ENCODE measurements at places on chromosomes 4 and X. TPM values are rescaled to one million over a fixed set of nuclear protein-coding genes. Genes with fewer than 3 reads are reported as not detected.

SSX4 gene
- not detected for total RNA-seq

AFM gene
- total RNA-seq = not detected

IKBKG gene
- 15.7 TPM for total RNA-seq

GAGE12F gene
- total RNA-seq = not detected

UGT8 gene
- 0.27 TPM for total RNA-seq

TAF7L gene
- total RNA-seq = not detected

MGAT4D gene
- total RNA-seq = not detected

ADH1A gene
- 1.4 TPM for total RNA-seq

SSX1 gene
- not detected for total RNA-seq

PAGE2 gene
- not detected for total RNA-seq

XAGE1A gene
- not detected for total RNA-seq

TLL1 gene
- 8.7 TPM for total RNA-seq

RPA4 gene
- total RNA-seq = not detected

DNA sequence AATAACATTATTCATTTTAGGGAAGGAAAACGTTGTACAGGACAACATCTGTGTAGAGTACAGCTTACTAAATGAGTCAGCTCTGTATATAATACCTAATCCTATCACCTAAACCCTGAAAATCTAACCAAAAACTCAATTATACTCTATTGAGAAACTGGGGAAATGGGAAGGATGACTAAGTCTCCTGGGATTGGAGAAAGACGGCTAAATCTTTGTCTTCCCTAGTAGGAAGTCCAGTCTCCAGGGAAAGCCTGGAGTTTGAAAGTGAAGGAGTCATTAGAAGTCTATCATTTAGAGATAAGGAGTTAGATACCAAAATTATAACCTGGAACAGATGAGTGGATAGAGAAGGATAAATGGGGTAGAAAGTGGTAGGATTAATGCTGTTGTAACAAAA is 286.5 kb downstream of the STK32B start:
- no peak for ATAC-seq

- ATAC-seq = no peak
Measured at GRCh38 chr4:145351922-145352321, 129.7 kb upstream of the SMAD1 start.

DNA sequence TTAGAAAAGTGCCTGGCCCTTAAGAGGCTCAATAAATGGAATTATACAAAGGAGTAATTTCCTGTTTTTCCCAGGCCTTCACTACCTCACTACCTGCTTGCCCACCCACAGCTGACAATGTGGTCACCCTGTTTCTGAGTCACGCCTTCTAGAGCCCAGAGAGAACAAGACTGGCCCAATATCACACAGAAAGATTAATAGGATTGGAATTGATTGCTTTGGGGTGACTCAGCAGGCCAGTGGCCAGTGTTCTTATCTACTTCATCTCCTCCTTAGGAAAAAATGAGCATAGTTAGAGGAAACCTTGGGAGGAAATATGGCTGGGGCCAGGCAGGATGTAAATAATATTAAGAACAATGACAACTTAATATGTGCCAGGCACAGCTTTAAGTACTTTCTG is 4.5 kb upstream of the FGF16 start:
- peak; percentile 57 for ATAC-seq

DNA sequence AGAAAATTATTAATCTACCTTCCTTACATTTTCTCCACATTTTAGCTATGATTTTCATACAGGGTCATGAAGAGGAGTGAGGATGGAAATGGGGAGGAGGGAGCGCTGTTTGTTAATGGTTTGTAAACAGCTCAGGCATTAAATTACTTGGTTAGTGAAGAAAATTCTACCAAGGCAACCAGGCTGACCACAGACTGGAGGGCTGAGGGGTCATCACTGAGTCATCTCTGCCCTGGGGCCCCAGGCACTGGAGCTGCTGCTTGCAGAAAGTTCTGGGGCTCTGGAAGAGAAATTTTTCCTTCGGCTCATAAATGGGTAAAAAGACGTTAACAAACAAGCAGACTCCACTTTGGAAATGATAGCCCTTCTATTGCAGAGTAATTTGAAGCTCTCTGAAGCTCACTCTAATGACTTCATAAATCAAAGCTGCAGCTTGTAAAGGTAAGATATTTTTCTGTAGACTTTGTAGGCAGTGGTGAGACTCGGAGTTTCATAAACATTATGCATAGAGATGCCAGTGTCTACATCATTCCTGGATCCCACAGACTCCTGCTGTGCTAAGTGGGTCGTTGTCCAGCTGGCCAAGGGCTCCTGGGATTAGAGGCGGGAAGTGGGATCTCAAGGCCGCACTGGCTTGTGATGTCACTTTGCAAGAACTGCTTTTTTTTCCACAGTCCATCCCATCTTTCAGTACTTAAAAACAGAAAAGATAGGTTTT is 159.6 kb downstream of the PTTG2 start:
- no peak for ATAC-seq

GRCh38 chr4:103445377-103445776 is 247.2 kb upstream of the CENPE start:
- ATAC-seq = no peak

- no peak for ATAC-seq
Measured at GRCh38 chrX:69815063-69815462, 199.2 kb downstream of the EDA start.

DNA sequence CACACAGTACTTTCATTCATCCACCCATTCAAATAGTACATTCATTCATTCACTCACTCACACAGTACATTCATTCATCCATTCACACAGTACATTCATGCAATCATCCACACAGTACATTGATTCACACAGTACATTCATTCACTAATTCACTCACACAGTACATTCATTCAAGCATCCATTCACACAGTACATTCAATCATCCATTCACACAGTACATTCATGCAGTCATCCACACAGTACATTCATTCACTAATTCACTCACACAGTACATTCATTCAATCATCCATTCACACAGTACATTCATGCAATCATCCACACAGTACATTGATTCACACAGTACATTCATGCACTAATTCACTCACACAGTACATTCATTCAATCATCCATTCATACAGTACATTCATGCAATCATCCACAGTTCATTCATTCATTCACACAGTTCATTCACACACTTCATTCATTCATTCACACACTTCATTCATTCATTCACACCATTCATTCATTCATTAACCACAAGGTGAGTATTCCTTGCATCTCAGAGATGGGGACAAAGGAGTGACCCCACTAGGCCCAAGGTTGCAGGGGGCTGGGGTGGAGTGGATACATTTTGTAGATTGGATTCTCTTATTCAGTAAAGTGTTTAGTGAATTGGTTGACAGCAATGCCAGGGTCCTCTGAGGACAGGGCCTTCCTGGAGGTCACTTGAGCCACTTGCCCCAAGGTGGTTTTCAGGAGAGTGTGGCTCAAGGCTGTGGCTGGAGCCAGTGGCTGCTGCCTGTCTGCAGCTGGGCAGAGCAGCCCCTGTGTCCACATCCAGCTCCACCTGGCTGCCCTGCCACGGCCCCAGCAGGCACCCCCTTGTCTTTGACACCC is 4.3 kb upstream of the SPON2 start:
- ATAC-seq = no peak

- ATAC-seq = no peak
Measured at GRCh38 chrX:78357342-78358055, 30.1 kb upstream of the CYSLTR1 start.

GRCh38 chr4:104907074-104907649 is 239.5 kb upstream of the TET2 start:
- ATAC-seq = no peak

DNA sequence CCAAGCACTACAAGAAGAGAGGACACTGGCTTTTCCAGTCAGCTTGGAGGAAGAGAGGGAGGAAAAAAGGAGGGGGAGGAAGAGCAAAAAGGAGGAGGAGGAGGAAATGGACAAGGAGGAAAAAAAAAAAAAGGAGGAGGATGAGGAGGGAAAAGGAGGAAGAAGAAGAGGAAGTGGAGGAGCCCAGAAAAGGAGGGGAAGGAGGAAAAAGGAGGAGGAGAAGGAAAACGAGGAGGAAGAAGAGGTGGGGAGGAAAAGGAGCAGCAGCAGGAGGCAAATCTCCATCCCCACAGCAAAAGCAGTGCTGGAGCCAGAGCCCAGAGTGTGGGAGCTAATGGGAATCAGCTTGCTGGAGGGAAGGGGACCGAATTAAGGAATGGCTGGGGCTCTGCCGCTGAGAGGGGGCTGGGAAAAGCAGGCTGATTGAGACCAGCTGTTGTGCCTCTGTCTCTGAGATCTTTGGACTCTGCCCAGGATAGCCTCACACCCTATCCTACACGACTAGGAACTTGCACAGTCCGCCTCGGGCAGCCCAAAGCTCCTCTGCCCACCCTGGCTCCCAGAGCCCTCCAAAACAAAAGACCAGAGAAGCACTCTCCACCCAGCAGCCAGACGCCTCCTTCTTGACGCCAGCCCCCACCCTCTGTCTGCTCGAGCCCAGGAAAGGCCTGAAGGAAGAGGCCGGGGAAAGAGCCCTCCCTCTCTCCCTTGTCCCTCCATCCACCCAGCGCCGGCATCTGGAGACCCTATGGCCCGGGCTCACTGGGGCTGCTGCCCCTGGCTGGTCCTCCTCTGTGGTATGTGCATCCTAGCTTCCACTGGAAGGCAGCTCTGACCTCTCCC is at the start of gene XPNPEP2:
XPNPEP2 (plus strand) TSS at position 514 of the 843 bp plus-strand sequence; CDS start at position 749, 235 bp downstream.
- peak; percentile 52 for ATAC-seq

- no peak for ATAC-seq
Measured at GRCh38 chr4:90184560-90184959, 57.4 kb downstream of the CCSER1 start.

DNA sequence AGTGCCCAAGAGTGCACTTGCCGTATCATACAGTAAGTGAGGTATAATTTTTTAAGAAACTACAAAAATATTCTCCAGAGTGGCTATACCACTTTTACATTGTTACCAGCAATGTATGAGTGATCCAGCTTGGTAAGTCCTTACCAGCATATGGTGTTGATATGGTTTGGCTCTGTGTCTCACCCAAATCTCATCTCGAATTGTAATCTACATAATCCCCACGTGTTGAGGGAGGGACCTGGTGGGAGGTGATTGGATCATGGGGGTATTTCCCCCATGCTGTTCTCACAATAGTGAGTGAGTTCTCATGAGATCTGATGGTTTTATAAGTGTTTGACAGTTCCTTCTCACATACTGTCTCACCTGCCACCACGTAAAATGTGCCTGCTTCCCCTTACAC is 44.8 kb downstream of the RBMX start:
- ATAC-seq = no peak

- ATAC-seq = no peak
Measured at GRCh38 chrX:19034025-19034424, 50.1 kb upstream of the PHKA2 start.

GRCh38 chr4:119667802-119668201 is 39.2 kb upstream of the PDE5A start:
- ATAC-seq = no peak

- no peak for ATAC-seq
Measured at GRCh38 chr4:37999000-37999716, 39.0 kb downstream of the PTTG2 start.

DNA sequence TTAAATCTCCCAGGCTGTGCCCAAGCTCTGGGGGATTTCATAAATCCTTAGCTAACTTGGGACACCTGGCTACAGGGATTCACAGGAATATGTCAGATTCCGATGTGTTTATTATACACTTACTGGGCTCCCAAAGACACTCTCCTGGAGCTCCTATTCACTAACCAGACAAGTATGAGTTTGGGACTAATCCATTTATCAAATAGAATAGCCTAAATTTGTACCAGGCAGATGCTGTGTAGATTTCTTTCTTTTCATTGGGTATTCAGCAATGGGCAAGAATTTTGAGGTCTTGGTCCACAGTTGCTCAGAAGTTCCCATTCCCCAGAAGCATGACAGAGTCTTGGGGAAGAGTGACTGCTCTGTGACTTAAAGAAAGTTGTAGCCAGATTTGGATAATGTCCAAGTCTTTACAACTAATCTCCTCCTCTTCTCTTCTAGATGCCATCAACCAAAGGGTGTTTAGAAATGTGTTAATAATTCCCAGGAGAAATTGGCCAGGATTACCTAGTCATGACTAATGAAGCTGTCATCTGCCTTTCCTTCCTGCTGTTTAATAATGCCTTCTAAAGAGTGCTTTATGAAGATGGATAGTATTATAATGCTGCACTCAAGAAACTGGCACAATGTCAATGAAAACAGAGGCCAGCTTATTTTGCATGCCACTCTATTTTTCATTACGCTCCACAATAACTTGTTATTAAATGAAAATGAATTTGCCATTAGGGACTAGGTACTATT is 120.9 kb downstream of the CHIC2 start:
- peak; percentile 53 for ATAC-seq

DNA sequence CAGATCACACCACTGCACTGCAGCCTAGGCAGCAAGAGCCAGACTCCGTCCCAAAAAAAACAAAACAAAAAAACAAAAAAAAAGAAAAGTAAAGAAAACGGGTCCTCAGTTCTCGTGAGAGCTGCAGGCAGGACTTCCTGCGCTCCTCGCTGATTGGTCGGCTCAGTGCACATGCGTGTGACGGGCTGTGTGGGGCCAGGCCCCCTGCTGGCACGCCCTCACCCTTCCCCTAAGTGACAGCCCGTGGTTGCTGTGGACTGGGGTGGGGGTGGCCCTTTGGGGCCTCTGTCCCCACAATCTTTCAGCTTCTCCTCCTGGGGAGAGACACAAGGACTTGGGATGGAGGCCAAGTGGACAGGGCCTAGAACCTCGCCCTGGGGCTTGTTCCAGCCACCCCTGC is at the start of gene FAM9B:
FAM9B (minus strand) TSS at position 139 of the 400 bp plus-strand sequence. CDS start 1,141 bp downstream, outside the sequence.
- no peak for ATAC-seq

DNA sequence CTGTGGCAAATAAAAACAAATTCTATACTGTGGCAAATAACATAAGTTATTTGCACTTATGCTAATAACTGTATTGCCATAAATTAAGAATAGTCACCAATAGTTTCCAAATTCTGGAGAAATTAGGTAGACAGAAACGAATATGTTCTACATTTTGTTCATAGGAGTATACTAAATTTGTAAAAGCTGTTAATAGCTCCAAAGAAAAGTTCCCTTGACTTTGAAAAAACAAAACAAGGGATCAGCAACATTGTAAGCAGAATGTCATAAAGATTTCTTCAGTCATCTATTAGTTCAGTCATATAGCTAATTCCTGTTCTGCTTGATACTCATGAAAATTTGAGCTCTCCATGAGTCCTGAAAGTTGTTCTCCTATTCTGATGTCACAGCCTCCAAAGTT is 1472.8 kb downstream of the C4orf33 start:
- no peak for ATAC-seq

GRCh38 chr4:113209652-113210320 is 160.3 kb downstream of the ANK2 start:
- ATAC-seq = no peak

- no peak for ATAC-seq
Measured at GRCh38 chrX:3066555-3066954, 25.3 kb downstream of the ARSF start.

- no peak for ATAC-seq
Measured at GRCh38 chr4:8069102-8069752, 89.4 kb downstream of the ABLIM2 start.

DNA sequence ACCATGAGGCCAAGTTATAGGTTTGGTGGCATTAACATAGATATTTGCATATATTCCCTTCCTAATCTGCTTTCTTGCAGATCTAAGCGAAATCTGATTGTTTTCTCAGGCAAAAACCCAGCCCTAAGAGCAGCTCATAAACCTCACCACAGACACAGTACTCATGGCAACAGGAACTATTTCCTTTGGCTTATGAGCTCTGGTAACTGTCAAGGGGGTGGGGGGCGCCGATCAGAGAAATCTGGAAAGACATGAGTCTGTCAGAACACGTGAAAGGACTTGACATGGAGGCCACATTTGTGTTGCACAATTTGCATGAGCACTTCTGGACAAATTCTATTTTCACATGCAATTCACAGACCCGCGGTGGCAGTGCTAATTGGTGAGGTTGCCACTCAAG is 83.7 kb downstream of the MGST2 start:
- no peak for ATAC-seq

Data from gastroesophageal sphincter (tissue), 4 donors.